Adrenal gland (tissue), 19 donors: ENCODE measurements at places on chromosomes 7 and 10. TPM values are rescaled to one million over a fixed set of nuclear protein-coding genes. Genes with fewer than 3 reads are reported as not detected.

Gene CADPS2
- total RNA-seq, result 41.0 TPM

Gene WNT8B
- total RNA-seq, result not detected

Gene ADAMTS14
- total RNA-seq, result 0.34 TPM

Gene TWIST1
- 6.1 TPM for total RNA-seq

Gene PRXL2A
- 40.4 TPM for total RNA-seq

Gene ATP6V0E2
- 17.5 TPM for total RNA-seq

Gene RSPH10B2
- total RNA-seq, result not detected
